ENCODE measurements at places on chromosomes 3 and 15.

DNA sequence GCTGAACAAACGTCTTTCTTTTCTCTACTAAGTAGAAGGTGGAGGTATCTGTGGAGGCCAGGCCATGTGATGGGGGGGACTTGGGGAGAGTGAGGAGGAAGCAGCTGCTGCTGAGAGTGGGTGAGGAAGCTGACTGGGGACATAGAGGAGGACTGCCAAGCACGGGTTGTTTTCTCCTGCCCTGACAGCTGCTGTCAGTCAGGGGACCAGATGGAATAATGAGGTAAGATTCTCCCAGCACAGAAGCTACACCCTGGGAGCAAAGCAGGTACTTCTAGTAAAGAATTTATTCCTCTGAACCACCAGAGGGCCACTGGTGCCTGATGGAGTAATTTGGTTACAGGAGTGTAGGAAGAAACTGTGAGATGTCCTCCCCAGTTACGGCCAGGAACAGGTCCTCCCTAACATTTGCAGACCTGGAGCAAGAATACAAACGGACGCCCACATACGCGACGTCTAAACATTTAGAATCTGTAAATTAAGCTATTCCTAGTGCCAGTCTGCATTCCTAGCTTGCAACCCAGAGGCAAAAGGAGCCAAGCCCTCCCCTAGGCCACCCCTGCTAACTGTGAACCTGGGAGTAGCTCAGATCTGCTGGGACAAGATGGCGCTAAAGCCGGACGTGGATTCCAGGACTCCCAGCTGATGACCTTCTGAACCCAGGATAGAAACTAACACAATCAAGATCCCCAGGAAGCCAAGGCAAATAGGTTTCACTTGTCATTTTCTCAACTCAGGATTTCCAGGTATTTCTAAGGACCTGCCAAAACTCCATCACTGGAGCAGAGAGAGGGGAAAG lies 14.8 kb downstream of the CRYGS start:
- DNase-seq: no peak

DNA sequence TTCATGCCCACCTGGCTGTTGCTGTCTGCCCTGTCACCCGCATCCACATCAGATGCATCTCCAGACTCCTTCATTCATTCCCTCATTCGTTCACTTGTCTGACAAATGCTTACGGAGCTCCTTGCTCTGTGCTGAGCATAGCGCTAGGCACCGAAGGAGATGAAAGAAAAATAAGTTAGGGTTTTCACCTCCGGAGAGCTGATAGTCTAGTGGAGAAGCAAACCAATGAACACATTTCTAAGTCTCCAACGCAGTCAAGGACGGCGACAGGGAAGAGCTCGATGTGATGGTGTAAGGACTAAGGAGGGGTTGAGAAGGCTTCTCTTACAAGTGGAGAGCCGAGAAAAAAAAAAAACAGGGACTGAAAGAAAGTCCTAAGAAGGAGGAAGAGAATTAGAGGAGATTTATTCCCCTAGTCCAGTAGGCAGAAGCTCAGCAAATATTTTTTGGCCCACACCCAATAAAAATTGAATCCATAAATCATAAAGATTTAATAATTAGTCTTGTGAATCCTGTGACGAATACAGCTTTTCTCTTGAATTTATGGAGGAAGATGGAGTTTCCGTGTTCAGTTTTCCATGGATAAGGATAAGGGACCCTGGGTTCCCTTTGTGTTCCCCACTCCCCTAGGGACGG lies 127.2 kb upstream of the DLG1 start:
- no peak for DNase-seq

GRCh38 chr15:78637776-78638435 lies 3.1 kb downstream of the CHRNB4 start:
- no peak for DNase-seq

DNA sequence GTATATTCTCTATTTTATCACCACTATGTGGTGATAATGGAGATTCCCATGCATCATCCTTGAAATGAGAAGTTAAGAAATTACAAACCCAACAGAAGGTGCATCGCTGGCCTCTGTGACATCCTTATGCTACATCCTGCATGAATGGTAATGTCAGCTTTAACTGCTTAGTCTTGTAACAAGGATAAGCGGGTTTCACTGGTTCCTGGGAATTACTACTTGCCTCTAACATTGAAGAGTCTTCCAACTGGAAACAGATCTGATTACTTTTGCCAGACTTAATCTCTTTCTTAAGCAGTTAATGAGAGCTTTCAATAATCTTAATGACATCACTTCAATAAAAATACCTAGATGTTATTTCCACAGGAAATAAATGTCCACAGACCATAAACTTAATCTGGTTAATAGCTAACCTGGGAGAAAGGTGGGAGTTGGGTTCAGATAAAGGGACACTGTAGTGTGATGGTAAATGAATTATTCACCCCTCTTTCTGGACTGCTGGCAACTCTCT lies 44.0 kb downstream of the FMN1 start:
- no peak for DNase-seq

DNA sequence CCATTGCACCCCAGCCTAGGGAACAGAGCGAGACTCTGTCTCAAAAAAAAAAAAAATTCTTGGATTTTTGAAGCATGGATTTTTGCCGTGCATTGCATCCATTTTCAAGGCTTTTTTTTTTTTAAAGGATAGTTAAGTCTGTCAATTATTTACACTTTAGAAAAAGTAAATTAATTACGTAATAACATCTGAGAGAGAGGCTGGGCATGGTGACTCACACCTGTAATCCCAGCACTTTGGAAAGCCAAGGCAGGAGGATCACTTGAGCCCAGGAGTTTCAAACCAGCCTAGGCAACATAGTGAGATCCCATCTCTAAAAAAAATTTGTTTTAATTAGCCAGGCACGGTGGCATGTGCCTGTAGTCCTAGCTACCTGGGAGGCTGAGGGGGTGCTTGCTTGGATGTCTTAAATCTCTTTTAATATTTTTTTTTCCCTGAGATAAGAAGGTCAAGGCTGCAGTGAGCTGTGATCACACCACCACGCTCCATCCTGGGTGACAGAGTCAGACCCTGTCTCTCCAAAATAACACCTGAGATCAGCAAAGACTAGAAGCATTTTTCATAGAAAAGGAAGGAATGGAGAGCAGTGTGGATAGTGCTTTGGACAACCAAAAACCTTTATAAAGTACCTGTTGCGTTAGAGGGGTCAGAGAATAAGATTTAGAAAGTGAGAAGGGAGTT lies 6.8 kb upstream of the SENP7 start:
- DNase-seq: no peak

- no peak for DNase-seq
These were observed 71.2 kb upstream of the IQSEC1 start for GRCh38 chr3:13144163-13145023.

GRCh38 chr3:197270558-197271317 lies 27.7 kb downstream of the DLG1 start:
- DNase-seq: no peak

- peak; percentile 3 for DNase-seq
These were observed 40.9 kb upstream of the EPHB1 start for GRCh38 chr3:134753999-134754742.

DNA sequence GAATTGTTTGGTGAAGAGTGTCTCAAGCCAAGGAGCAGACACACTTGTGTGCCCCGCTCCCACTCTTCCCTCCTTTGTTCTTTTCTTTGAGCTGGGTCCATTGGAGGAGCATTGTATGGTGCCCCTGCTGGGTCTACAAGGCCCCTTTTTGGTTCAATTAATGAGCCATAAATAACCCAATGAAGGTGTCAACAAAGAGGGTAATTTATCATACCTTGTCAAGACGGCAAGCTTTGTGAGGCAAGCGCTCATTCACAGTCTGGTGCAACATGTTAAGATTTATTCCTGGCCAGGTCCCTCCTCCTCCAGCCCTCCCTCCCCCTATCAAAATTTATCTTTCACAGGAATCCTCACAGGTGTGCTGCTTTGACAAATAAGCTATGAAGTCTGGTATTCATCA lies 300.1 kb downstream of the RORA start:
- no peak for DNase-seq

DNA sequence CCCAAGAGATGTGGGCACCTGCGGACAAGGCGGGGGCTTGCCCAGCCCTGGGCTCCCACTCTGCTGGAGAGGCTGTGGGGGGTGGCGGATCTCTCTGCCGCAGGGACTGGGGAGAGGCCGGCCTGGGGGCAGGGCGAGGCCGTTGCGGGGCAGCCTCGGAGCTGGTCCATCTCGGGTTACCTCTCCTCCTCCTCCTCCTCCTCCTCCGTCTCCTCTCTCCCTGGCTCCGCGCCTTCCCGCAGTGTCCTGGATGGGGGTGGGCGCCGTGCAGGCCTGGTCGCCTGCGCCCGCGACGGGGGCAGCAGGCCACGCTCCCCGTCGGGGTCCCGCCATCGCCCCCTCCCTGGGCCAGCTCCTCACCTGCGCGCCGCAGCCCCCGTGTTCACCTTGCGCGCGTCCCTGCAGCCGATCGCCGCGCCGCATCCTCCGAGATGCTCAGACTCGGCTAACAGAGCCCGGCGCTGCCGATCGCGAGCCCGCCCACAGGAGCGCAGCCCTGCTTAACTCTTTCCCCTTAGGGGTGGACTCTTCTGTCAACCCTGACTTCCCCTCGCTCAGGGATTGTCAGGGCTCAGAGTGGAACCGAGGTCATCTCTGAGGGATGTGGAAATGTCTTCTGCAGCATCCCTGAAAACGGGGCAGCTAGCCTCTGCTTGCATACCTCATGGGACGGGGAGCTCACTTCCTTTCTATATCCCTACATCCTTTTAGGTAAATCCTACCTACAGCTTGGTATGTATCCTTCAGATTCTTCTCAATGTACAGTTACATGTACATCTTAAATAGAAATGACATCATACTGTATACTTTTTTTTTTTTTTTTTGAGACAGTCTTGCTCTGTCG lies at the start of gene PRRT3:
PRRT3 (minus strand) TSS at position 447 of the 844 bp plus-strand sequence. CDS start 2,293 bp downstream, outside the sequence.
- no peak for DNase-seq

DNA sequence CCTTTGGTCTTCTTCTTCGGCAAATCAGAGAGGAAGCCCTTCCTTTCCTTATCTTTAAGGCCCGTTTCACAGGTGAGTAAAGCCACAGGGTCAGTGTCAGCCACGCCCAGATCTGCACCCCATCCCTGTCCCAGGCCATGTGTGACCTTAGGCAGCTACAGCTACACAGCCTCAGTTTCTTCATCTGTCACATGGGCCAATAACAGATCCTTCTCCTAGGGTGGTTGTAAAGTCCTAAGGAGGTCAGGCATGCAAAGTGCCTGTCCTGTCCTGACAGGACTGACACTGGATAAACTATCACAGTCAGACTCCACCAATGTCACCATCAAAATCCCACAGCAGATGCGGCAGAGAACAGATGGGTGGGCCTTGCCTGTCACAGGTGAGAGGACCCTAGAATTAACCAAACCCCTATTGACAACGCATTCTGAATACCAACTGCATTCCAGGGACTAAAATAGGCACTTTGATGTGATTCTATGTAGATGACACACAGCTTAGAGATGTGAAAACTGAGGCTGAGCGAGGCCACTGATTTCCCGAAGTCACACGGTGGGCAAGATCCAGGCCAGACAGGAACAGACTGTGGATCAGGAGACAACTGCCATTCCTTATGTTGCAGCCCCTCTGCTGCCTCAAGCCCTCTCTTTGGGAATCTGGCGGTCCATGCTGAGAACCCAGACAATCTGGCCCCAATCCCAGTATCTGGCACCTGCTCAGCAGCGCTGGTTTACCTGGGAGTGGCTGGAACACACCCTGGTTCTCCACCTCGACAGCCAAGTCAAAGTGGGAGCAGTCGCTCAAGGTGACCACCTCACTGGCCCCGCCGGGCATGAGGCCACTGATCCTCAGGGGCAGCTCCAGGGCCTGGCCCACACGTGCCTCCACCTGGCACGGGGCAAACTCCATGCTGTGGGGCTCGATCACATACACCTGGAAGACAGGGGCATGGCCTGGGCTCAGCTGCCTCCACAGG lies 48.7 kb downstream of the NUP210 start:
- DNase-seq: no peak

- DNase-seq: no peak
These were observed 44.8 kb upstream of the RPS17 start for GRCh38 chr15:82585072-82585471.

DNA sequence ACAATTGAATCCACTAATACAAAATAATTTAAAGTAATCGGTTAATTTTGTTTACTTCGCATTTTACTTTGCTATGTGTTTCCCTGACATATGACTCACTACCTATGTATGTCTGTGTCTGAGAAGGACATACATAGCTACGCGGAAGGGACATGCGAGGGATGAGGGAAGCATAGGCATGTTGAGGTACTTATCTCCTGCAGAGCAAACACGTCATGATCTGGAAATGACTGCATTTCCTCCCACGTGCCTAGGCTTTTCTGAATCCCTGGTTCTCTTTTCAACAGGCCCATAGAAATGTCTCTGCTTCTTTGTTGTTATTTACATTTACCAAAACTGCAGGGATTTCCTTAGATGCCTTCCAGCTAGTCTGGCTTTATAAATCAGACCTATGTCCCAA lies 27.5 kb downstream of the ALCAM start:
- DNase-seq: no peak

DNA sequence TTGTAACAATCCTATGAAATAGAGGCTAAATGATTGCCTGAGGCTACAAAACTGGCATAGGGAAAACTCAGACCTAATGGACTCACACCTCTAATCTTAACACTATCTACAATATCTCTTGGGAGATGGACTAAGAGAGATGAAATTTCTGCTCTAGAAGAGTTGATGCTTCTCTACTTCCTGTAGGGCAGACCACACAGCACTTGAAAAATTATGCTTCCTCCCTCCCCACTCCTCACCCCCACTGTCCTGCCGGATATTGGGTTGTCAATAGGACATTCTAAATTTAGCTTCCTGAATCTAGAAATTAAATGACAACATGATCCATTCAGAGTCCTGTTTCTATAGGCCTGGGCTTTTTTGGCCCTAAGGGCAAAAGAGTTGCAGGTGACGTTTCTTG lies 295.6 kb downstream of the GAP43 start:
- DNase-seq: no peak

- DNase-seq: no peak
These were observed 261.4 kb upstream of the C2CD4B start for GRCh38 chr15:62426387-62426956.

DNA sequence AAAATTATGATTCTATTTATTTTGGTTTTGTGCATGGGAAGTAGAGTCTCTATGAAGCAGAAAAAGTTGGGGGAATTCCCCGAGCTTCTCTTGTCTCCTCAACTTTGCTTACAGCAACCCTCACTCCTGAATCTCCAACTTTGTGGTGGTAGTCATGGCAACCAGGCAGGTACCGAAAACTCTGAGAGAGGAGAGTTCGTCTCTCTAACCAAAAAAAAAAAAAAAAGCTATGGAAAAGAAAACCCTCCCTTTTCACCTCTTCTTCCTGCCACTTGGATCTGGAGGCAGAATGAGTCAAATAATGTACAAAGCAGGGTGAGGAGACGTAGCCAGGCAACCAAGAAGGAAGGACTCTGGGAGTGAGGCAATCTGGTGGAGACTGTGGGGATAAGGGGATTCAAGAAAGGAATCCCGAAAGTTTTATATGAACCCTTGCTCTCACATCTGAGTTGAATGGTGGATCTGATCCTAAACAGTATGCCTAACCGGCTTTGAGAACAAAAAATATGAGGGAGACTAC lies 108.1 kb downstream of the PLOD2 start:
- DNase-seq: peak; percentile 17

DNA sequence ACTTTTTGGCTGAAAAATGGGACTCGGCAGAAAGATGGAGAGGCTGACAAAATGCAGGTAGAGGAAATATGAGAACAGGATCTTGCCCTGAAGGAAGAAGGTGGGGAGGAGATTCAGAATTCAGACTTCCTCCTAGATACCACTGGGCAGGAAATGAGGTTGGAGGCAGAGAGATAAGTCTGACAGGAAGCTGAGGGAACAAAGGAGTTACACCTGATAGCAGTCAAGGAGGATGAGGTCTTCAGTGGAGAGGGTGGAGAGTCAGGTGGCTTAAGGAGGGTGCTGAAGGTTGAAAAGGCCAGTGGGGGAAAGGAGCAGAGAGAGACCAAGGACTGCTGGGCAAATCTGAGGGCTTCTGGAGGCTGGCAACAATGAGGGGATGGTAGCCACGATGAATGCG lies 56.8 kb downstream of the CCR4 start:
- no peak for DNase-seq
